ENCODE measurements at places on chromosomes 12 and 14. TPM values are rescaled to one million over a fixed set of nuclear protein-coding genes. Genes with fewer than 3 reads are reported as not detected.

Gene BMAL2
- 8.5 TPM for total RNA-seq

Gene CLEC9A
- total RNA-seq = 0.27 TPM

Gene CFAP54
- 4.7 TPM for total RNA-seq

Gene SYT1
- 138 TPM for total RNA-seq

Gene PCNX4
- total RNA-seq = 140 TPM

Gene TBX5
- 3.3 TPM for total RNA-seq

Gene FLVCR2
- total RNA-seq = 8.2 TPM

Gene PTHLH
- total RNA-seq = 6.7 TPM

Gene MUCL1
- not detected for total RNA-seq

Gene ARHGAP5
- 300 TPM for total RNA-seq

Gene CIROP
- total RNA-seq = not detected

Gene EFS
- 33.1 TPM for total RNA-seq

Gene TAS2R20
- 20.5 TPM for total RNA-seq

Gene DDN
- total RNA-seq = 1.0 TPM

Data from camera-type eye (tissue), 1 donor.